ENCODE measurements at places on chromosomes 5 and 9.

DNA sequence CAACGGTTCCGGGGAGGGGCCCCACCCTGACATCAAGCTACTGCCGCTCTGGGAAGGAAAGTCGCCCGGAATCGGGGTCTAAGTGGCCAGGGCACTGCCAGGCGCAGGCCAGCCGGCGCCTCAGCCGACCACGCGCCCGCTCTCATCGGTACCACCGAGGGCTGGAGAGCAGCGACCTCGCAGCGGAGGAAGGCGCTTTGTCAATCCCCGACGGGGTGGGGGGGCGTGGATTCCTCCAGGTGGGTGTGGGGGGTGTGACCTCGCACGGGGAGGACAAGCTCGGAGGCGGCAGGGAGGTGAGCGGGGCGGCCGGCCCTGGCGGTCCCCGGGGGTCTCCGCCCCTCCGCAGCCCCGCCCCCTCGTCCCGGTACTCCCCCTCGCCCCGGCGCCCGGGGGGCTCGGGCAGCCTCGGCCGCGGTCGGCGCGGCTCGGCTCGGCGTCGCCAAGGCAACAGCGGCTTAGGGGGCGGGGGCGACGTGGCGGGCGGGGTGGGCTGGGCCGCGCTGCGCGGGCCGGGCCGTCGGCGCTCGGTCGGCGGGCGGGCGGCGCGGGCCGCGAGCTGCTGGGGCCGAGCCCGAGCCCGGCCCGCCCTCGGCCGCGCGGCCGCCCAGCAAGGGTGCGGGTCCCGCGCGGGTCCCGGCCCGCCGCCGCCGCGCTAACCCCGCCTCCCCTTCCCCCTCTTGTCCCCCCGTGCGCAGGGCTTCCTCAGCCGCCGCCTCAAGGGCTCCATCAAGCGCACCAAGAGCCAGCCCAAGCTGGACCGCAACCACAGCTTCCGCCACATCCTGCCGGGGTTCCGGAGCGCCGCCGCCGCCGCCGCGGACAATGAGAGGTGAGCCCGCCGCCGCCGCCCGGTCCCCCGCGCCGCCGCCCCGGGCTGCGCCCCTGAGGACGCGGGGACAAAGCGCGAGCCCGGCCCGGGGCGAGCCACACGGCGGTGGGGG is 47.5 kb downstream of the DAB2IP start:
- DNase-seq: peak; percentile 24

- no peak for DNase-seq
Observed at GRCh38 chr5:144438237-144438636, 267.6 kb downstream of the KCTD16 start.

DNA sequence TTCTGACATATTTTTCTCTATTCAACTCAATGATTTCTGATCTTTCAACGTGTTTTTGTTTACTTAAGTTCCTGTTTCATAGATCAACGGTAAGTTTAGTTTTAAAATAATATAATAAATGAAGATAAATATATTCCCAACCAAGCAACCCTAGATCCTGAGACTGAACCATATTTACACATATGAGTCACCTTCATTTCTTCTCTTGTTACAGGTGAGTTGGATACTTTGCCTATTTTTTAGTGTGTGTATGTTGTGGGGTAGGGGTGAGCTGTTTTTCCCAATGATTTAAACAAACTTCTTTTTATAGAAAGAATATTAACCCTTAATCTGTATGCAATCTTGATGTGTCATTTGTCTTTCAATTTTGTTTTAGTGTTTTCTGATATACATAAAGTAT is 186.9 kb downstream of the MCTP1 start:
- DNase-seq: no peak

DNA sequence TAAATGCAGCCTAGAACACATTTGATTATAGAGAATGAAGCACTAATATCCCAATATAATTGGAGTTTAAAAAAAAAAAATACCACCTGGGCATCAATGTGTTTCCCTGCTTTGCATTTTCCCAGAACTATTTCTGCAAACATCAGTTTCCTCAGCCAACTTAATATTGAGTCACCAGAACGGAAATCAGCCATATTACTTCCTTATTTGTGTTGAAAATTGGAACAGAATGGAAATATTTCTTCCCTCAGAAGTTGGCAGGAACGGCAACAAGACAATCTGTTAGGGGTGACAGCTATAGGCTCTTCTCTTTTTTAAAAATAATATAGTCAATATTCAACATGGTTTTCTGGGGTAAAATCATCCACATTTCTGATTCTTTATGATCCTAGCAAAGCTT is 4.0 kb downstream of the MFAP3 start:
- DNase-seq: no peak

GRCh38 chr5:36734422-36734821 is 128.0 kb downstream of the SLC1A3 start:
- DNase-seq: no peak

DNA sequence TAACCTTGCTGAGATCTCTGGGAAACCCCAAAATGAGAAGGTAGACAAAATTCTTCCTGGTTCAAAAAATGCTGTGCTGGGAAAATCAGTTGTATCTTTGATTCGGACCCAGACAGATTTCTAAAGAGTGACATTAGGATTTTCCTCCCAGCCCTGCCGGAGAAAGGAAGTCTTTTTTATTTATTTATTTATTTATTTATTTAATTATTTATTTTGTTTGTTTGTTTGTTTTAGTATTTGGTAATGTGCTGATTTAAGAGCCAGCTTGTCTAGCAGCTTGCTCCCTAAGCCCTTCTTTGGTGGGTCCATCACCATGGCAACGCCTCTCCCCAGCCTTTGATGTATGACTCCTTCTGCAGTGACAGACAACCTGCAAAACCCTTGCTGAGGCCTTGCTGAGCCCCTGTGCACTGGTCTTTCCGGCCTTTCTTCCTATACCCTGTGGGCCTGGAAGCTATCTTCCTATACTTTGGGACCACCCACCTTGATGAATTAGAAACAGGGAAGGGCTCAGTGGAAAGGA is 60.6 kb upstream of the AFAP1L1 start:
- DNase-seq: no peak

DNA sequence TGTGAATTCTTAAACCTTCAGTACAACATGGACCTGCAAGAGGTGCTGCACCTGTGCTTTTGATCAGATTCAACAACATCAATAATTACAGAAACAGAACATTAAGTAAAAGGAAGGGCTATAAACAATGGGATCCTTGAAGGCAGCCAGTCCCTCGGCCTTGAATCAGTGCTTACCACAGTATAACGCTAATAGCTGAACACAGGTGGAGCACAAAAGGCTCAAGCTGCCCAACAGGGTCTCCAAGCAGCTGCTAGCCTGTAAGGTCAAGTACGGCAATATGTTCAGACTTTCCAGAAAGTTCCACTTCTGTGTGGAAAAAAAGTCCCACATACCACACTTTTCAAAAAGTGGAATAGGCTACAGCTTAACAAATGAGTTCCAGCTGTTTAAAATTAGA is 61.9 kb upstream of the ITGA1 start:
- no peak for DNase-seq

GRCh38 chr5:156641686-156642085 is 208.4 kb upstream of the PPP1R2B start:
- DNase-seq: no peak

- no peak for DNase-seq
Observed at GRCh38 chr5:91787718-91788117, 404.6 kb upstream of the ARRDC3 start.

DNA sequence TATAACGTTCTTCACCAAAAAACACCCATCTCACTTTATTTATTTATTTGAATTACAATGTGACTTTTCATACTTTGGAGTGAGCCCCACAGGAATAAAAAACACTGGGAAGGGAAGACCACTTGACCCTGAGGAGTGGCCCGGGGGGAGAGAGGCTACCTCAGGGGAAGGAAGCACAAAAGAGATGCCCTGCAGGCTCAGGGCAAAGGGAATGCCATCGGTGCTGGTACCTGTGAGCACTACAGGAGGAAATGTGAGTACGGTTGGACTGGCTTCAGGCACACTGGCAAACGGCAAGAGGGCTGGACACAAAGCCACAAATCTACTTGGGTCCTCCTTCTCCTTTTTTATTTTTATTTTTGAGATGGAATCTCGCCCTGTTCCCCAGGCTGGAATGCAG is 363.9 kb upstream of the KLF4 start:
- DNase-seq: no peak

DNA sequence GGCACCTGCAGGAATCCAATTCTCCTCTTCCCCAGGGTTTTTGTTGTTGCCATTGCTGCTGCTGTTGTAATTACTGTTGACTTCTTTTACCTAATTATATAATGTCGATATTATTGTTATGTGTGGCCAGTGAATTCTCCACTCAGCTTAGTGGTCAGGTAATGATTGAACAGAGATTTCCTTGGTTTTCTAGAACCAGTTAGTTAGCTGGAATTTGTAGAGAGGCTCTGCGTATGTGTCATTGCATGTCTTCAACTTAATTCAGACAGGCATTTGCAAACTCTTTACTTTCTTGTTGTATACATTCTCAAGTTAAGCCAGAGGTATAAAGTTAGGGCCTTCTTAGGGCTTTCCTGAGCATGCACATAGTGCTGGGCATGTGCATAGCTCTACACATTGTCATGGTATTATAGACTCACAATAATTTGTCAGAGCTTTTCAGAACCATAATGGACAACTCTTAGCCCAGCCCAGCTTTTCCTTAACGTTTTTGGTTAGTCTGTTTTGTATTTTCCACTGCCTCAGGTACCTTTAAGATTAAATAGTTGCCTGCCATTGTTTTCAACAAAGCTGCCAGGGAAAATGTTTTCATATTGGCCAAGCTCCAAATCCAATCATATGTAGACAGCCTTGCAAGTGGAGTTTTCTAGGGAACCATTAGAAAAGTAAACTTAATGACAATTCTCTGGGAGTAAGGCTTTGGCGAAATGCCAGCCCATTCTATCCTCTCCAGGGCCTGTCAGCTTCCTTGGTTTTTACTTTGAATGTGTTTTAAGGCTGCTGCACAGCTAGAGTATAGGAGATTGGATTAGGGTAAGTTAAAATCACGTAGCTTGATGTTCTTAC is 68.1 kb downstream of the UBE2R2 start:
- DNase-seq: no peak

DNA sequence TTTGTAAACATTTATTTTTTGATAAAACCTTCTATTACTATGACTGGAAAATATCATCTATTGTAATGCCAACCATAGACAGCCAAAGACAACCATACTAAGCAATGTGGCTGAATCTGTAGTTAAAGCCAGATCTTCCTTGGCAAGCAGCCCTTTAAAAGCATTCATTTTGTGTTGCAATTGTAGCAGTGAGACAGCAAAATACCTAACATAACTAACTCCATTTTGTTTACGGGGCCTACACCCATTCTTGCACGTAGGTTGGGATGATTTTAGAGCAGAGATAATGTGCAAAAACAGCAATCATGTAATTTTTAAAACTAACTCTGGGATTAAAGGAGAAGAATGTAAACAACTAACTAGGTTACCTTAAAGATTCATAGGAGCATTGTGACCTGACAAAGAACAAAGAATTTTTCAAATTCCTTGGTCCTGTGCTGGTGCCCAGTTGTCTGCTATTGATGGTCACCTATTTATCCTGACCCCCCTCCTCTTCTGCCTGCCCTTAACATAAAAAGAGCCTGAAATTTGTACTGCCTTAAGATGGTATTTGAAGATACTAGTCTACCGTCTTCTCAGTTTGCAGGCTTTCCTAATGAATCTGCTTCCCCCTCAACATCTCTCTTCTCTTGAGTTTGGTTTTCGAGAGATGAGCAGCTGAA is 10.6 kb downstream of the IFNA1 start:
- DNase-seq: no peak

DNA sequence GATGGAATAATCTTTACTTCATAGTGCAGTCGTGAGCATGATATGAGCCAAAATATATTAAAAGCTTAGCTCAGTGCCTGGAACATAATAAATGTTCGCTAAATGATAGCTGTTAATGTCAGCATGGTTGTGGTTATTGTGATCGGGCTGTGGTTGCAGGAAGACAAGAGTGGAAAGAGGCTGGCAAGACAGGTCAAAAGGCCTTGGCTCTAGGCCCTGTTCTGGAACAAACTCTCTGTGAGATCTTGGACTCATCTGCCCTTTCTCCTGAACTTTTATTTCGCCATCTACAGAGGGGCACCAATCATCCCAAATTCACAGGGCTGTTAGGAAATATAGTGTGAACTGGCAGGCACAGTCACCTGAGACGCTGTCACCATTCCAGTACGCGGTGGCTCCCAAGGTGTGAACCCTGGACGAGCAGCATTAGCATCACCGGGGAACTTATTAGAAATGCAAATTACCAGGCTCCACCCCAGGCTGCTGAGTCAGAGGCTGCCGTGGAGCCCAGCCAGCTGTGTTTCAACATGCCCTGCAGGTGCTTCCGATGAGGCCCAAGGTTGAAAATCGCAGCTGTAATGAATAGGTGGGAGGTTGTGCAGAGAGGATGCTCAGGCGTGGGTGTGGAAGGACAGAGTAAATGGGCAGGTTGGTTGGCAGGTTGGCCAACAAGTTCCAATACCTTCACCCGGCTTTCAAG is 50.2 kb upstream of the SAP30L start:
- no peak for DNase-seq

GRCh38 chr9:16252616-16253015 is 617.9 kb downstream of the BNC2 start:
- DNase-seq: no peak

GRCh38 chr5:961711-962240 is 46.8 kb upstream of the NKD2 start:
- no peak for DNase-seq

Data from stimulated activated CD8-positive, alpha-beta memory T cell treated with anti-CD3 and anti-CD28 coated beads, Interleukin-7, amount 100 ng/mL, for 4 hours (primary cell).